Hepatocyte (in vitro differentiated cells): ENCODE measurements at places on chromosomes 4 and X. TPM values are rescaled to one million over a fixed set of nuclear protein-coding genes. Genes with fewer than 3 reads are reported as not detected.

GRCh38 chr4:56314207-56314915 is 72.9 kb downstream of the AASDH start:
- no peaks in the 10 kb centered on the region for H3K36me3 ChIP-seq
- no peaks in the 10 kb centered on the region for H3K4me1 ChIP-seq
- H3K4me3 ChIP-seq: no peak overlapping the region
- no peak for DNase-seq
- H3K27me3 ChIP-seq: no peaks in the 10 kb centered on the region
- H3K27ac ChIP-seq: no peak overlapping the region

PPA2 gene
- 102 and 119 TPM in 2 replicates for total RNA-seq

- peak overlapping the region; percentile 83 for H3K4me3 ChIP-seq
- H3K36me3 ChIP-seq: no peaks in the 10 kb centered on the region
- no peaks in the 10 kb centered on the region for H3K27me3 ChIP-seq
- DNase-seq: peak; percentile 81
Measured at GRCh38 chr4:37685823-37686372, 278 bp downstream of the RELL1 start.

DNA sequence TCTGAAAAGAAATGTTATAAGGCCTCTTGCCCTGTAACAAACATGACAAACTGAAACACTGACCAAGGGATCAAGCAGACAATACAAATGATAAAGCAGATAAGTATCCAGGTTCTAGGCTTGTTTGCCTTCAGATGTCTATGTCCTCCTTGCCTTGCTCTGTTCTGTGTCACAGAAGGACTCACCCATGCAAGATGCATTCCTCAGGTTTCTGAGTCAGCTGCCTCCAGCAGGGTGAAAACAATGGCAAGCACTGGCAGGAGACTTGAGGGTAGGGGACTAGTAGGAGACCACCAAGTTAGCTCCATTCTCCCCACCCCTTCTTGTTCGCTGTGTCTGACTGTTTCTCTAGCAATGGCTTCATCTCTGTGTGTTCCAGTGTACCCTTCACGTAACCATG is 76.6 kb upstream of the CXXC4 start:
- no peaks in the 10 kb centered on the region for H3K27me3 ChIP-seq
- H3K4me3 ChIP-seq: no peak overlapping the region
- DNase-seq: no peak
- no peaks in the 10 kb centered on the region for H3K36me3 ChIP-seq
